ENCODE measurements at places on chromosomes 4 and X.

DNA sequence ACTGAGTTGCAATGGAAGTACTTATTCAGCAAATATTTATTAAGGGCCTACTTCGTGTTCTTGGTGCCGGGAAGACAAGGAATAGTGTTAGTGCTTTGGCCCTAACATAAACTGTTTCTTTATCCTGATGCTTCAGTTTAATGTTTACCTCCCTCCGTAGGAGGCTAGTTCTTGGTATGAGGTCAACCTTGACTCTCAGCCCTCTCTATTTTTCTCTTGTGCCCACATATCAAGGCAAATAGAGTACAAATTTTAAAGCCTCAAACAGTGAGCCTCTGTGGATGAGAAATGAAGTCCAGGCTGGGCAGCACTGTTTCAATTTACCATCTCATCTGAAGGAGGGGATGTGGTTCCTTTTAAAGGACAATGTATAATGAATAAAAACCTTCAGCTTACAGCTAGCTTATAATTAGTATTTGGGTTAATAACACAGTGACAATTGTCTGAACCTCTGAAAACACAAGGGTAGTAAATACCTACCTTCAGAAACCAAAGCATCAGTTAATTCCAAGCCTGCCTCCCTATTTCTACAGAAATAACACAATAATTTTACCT lies 68.5 kb downstream of the SH3RF1 start:
- no peak for DNase-seq

DNA sequence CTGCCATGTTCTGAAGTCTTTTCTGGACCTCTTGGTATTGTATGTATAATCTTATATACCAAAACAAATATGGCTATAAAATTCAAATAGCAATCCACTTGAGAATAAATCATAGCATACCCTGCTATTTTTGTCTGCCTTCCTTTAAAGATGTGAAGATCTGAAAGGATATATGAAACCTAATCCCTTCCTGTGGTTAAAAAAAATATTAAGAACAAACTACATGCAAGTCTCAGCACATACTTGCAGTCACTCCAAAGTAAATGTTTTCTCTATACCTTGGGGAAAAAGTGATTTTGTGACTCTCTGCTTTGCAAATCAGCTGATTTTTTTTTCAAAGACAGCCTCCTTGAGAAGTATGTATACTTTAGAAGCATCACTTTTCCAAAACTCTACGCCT lies 322.9 kb downstream of the ANKRD50 start:
- no peak for DNase-seq

DNA sequence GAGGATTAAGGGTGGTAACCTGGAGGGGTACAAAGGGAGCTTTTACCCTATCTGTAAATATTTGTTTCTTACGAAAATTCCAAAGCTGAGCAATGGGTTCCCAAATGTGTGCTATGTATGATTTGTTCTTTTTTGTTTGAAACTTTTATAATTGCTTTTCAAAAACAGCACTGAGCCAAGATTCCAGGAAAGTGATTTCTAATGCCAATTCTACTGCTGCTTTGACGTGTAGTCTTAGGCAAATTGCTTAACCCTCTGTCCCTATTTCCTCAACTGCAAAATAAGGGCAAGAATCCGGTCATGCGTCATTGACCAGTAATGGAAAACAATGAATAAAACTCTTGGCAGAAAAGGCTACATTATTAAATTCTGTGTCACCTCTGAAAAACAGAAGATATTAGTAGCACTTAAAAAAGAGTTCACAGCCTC lies 454.7 kb downstream of the IL15 start:
- DNase-seq: no peak

- DNase-seq: no peak
Measured at GRCh38 chrX:9231491-9231890, 197.6 kb upstream of the FAM9B start.

GRCh38 chr4:152778656-152779512 lies 646 bp downstream of the TIGD4 start:
- peak; percentile 11 for DNase-seq

DNA sequence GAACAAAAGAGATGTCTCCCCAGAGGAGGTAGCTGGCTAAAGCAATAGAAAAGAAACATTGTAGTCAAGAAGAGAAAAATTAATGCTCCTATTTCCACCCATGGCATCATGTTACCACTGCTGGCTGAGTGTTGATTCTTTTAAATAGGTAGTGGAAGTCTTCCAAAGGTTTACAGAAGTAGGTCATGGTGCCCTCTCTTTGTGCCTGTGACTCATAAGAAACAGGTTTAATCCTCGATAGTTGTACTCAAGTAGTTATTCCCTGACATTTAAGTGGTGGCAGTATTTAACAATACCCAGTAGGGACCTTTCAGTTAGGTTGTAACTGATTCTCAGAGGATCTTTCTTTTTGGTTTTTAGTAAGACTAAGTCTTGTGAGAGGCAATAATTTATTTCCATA lies 247.8 kb downstream of the TEX13A start:
- DNase-seq: no peak

- no peak for DNase-seq
Measured at GRCh38 chr4:10620935-10621488, 63.6 kb downstream of the CLNK start.

DNA sequence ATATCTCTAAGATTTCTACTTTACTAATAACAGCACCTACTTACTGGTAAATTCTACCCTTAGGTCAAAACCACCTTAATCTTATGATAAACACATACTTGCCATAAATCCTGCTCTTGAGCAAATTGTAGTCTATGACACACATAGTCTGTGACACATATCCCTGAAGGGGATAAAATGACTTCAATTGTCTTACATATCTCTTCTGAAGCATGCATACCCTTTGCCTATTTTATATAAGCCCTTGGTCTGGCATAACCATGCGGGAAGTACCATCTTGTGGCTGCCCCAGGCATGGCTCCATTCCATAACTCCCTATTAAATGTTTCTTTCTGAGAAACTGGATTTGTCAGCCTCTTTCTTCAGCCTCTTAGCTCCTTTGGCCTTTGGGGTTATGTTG lies 248.9 kb downstream of the SLC7A11 start:
- DNase-seq: no peak

DNA sequence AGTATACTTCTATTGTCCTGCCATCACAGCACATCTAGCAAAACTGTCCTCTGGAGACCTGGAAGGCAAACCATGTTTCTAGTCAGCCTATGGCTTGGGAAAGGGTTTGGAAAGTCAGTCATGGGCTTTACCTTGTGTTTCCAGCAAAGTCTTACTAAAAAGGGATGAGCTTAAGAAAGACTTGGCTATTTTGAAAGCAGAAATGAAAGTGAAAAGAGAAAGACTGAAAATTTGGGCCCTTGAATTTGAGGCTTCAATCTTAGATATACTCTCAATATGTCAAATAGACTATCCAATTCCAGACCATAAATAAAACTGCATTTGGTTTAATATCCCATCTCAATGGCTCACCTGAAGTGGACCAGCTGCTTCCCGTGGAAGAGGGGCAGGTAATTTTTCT lies 127.9 kb downstream of the ZNF330 start:
- DNase-seq: no peak

GRCh38 chr4:3387154-3387942 lies 54.4 kb upstream of the HGFAC start:
- DNase-seq: no peak

GRCh38 chr4:38930204-38930603 lies 62.6 kb downstream of the FAM114A1 start:
- DNase-seq: no peak

GRCh38 chrX:42096265-42096920 lies 173.0 kb upstream of the CASK start:
- DNase-seq: no peak

DNA sequence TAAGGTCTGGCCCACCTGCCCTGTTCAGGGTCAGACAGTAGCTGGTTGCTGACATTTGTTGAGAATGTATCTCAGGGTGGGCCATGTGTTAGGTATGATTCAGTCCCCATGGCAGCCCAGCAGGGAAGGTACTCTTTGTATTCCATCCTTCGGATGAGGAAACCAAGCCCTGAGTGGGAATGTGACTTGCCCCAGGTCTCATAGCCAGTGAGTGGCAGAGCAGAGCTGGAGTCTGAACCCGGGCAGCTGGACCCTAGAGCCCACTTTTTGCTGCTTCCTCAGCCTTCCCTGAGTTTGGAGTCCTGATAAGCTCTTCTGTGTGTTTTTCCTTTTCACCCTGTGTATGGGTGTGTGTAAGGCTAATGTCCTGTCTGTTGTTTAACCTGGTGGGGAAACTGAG lies 21.6 kb upstream of the UBA1 start:
- no peak for DNase-seq

GRCh38 chrX:133005042-133005441 lies 46.6 kb upstream of the HS6ST2 start:
- DNase-seq: no peak

- no peak for DNase-seq
Measured at GRCh38 chr4:81732980-81733379, 261.3 kb upstream of the RASGEF1B start.

DNA sequence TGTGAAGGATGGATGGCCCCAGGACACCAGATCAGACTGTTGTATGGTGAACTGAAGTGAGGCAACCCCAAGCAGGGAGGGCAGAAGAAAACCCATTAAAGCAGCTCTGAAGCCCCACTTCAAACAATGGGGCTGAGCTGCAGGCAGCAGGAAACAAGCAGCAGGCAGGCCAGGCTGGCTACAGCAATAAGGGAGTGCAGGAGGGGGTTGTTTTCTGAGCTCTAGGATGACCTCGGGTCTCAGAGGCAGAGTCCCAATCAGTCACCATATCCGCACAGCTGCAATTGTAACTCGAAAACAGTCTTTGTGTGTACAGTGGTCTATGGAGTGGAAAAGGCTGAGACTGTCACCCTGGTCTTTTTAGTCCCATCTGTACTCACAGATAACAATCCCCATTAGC lies 90.4 kb downstream of the COL4A6 start:
- DNase-seq: no peak

- no peak for DNase-seq
Measured at GRCh38 chr4:139715746-139716391, 50.2 kb downstream of the MGST2 start.

GRCh38 chrX:133482056-133482952 lies 67.0 kb upstream of the GPC4 start:
- no peak for DNase-seq

DNA sequence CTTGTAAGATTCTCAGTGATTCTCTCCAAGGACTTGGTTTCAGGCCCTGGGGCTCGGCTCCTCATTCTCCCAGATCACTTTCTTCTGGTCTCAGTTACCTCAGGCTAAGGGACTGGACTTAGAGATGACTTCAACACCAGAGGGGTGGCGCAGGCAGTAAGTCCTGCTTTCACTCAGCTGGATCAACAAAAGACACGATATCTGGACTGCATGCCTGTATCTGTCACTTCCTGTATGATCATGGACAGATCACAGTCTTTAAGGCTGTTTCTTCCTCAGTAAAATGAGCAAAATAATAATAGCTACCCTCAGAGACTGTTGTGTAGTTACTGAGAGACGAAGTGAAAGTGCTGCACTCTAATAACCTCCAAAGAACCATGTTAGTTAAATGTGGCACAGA lies 19.5 kb upstream of the CXCR3 start:
- DNase-seq: no peak

- no peak for DNase-seq
Measured at GRCh38 chr4:76753814-76754213, 144.1 kb downstream of the SOWAHB start.

GRCh38 chr4:153204247-153204671 lies at the start of gene TRIM2:
TSS of gene TRIM2 (plus strand) at chr4:153204443. CDS start at chr4:153204531, 88 bp downstream.
- DNase-seq: no peak

DNA sequence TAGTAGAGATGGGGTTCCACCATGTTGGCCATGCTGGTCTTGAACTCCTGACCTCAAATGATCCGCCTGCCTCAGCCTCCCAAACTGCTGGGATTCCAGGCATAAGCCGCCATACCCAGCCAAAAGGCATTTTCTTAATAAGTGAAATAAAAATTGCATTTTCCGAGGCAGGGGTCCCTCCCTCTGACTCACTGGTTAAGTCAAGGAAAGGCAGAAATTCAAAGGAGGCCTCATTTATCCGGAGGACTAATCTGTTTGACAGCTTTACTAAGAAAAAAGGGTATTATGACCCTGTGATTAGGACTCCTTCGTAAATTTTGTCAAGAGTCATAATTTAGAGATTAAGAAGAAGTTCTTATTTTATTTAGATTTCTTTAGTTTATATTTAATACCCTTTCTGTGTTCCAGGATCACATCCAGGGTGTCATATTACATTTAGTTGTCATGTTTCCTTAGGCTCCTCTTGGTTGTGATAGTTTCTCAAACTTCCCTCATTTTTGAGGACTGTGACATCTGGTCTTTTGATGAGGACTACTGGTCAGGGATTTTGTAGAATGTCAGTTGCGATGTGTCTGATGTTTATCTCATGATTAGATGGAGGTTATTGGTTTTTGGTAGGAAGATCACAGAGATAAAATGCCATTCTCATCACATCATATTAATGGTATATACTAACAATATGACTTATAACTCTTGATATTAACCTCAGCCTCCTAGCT lies 753.7 kb upstream of the AMOT start:
- no peak for DNase-seq

- no peak for DNase-seq
Measured at GRCh38 chrX:7965436-7965835, 38.2 kb upstream of the PNPLA4 start.

DNA sequence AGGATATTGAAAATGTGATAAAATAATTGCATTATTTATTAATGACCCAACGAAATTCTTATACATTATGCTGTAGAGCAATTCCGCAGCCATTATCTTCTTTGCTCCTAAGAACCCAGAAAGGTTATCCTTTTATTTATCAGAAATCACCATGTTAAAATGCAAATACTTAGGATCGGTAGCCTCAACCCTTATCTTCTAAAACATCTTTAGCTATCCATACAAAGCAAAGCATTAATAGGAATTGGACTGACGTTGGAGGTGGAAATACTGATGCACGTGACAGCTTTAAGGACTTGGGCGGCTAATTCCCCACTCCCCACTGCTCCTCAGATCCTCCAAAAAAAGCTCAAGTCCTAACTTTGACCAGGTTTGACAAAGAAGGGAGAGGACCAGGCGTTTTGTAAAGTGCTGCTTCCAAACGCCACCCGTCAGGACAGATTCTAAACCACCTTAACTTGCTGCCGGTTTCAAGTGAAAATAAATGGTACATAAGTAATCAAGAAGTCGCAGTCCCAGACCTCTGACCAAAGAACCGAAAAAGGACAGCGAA lies 539 bp upstream of the SPCS3 start:
- DNase-seq: no peak

DNA sequence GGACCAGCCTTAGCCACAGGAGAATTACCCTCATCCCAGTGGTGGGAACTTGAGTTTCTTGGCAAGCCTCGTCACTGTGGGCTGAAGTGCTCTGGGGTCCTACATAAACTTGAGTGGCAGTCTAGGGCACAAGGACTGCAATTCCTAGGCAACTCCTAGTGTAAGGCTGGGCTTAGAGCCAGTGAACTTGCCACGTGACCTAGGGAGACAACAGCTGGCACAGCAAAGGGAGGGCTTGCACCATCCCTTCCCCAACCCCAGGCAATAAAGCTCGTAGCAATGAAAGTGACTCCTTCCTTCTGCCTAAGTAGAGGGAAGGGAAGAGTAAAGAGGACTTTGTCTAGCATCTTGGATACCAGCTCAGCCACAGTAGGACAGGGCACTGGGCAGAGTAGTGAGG lies 81.8 kb downstream of the TEX11 start:
- DNase-seq: no peak

DNA sequence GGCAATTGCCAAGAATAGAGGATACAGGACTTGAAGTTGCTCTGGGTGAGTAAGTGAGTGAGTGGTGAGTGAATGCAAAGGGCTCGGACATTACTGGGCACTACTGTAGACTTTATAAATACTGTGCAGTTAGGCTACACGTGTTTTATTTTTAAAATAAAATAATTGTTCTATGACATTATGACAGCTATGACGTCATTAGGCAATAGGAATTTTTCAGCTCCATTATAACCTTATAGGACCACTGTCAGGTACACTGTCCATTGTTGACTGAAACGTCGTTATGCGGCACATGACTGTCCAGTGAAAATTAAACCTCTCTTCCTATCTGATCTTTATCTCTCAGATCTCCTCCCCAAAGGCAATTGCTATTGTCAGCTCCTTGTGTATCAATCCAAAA lies 5.1 kb upstream of the TASL start:
- no peak for DNase-seq
